ENCODE measurements at places on chromosomes 16 and 17.
A peak's percentile ranks its signal among the peaks of the same experiment; 100 is the strongest.

DNA sequence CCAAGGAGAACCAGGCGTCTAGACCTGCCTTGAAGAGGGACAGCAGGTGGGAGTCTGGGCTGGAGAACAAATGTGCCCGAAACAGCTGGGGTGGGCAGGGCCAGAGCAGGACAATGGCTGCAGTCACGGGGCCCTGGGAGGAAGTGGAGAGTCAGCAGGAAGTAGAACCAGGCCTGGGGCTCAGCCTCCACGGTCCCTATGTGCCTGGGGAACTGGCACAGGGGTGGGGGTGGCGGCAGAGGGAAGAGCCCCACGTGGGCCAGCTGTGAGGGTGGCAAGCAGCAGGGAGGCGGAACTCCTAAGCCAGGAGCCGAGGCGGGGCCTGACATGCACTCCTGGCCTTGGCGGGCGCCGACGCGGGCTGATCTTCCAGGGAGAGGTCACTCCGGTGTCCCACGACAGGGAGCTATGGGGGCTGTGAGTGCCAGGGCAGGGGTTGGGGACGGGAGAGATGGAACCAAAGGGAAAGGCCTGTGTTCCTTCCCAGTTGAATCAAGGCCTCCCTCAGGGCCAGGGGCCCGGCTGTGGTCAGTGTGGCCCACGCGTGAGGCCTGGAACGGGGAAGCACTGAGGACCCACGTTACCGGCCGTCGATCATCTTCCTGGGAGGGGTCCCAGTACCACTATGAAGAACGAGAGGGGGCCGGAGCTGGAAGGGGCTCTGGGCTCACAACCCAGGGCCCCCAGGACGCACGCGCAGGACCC lies 42.7 kb downstream of the TIMM22 start:
- no peak for DNase-seq

GRCh38 chr16:50282955-50283631 lies 16.7 kb downstream of the ADCY7 start:
- DNase-seq: no peak

DNA sequence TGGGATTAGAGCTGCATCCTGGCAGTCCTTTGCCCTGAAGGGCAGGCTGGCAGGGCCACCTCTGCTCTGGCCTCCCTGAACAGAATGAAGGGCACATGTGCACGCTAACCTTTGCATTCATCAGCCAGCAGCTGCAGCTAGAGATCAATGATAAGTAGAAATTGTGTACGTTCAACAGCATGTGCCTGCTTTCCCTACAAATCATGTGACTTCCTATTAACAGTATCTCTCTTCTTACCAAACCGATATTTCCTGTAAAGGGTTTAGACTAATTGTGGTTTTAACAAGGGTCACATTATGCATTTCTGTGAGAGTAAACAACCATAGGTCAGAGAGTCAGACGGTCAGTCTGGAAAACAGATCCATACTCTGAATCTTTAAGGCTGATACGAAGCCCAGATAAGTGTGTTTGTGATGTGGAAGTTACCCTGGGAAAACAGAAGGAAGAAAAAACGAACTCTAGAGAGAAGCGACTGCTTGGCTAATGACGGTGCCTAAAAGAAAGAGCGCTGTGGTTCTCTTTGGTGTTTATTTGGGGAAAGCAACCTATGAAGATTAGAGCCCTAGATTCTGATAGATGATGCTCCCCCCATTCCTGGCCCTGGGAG lies 219.4 kb downstream of the MAF start:
- DNase-seq: no peak

- DNase-seq: peak; percentile 47
Measured at GRCh38 chr16:22816475-22816874, 2.5 kb downstream of the HS3ST2 start.

DNA sequence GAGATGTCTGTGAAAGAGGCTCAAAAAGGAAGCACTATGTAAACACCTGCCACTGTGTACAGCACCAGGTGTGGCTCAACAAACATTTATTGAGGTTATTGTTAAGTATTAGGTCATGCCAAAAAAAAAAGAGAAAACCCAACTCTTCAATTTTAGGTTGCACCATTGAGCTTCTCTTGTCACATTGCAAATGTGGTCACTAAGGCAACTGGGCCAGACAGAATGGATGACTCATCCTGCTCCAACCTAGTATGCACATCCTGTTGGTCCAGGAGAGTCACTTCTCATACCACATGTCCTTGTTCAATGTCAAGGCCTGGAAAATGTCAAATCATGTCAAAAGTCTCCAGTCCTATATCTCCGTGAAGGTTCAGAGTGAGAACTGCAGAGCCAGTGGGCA lies 25.0 kb downstream of the HOXB1 start:
- DNase-seq: peak; percentile 95

DNA sequence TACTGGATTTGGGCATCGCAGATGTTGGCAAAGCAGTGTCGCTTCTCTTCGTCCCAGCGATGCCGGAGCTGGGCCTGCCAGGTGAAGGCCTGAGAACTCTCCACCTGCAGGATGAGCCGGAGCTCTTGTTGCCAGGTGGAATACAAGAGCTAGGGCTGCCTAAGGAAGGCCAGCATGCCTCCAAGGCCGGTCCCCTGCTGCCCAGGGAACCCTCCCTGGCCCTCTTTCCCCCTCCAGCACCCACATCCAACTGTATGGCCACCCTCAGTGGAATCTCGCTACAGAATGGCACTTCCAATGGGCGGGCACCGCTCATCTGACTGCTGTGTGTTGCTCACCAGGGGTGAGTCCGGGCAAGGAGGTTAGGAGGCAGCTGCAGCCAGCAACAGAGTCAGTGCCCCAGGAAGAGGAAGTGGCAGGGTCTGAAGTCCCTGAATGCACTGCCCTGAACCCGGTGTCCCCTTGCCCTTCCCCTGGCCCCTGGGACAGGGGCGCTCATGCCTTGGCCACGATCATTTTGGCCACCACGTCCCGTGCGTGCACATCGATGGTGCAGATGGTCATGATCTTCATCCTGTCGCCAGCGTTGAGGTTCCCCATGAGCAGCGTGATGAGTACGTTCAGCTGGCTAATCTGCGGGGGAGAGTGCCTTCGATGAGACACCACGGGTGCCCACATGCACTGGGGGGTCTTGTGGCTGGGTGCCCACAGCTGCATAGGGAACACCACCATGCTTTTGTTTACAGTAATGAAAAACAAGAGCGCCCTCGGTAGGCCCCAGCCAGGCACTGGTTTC lies 75.8 kb downstream of the DNAH17 start:
- no peak for DNase-seq

DNA sequence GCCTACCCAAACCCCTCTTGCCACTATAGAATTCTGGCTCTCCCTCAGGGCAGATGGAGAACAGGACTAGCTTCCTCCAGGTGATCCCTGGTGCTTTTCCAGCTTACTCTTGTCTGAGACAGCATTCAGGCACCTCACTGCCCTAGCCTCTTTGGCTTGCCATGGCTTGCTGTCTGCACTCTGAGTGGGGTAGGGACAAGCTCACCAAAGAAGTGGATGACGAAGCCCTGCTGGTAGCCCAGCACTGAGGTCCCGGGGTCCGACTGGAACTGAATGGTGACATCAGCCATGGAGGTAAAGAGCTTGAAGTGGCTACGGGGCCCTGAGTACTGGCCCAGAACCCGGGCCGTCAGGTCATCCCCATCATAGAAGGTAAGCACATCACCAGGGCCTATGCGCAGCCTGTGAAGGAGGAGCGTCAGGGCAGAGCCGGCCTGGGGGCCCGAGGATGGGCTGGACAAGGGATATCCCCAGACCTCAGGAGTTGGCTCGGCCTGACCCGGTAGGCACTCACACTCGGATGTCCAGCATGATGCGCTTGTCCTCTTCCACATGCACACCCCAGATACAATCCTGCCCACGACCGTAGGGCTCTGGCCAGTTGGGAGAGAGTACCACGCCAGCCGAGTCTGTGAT lies 7.6 kb upstream of the PHF12 start:
- DNase-seq: no peak

- DNase-seq: peak; percentile 25
Measured at GRCh38 chr16:86391984-86392383, 118.3 kb upstream of the FOXF1 start.

GRCh38 chr17:6303664-6304063 lies 131.3 kb downstream of the AIPL1 start:
- peak; percentile 14 for DNase-seq

DNA sequence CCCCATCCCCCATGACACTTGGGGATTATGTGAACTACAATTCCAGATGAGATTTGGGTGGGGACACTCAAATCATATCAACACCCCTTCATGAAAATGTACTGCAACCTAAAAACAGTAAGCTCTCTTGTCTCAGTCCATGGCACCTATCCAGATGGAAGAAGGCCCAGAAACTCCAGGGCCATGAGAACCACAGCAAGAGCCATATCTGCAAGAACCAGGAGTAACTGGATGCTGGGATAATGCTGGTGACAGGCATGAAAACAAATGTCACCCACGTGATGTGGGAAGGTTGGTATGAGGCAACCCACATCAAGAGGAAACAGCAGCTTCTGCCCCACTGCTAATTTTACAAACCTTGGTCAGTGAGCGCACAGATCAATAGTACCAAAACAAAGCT lies 400.1 kb upstream of the ERCC4 start:
- DNase-seq: peak; percentile 18

GRCh38 chr16:82055728-82056549 lies 20.9 kb downstream of the HSD17B2 start:
- DNase-seq: no peak

GRCh38 chr17:36942631-36943125 lies 5.4 kb downstream of the LHX1 start:
- no peak for DNase-seq

Measured in SW480 (cell line).